ENCODE measurements at places on chromosomes 3 and 15.

DNA sequence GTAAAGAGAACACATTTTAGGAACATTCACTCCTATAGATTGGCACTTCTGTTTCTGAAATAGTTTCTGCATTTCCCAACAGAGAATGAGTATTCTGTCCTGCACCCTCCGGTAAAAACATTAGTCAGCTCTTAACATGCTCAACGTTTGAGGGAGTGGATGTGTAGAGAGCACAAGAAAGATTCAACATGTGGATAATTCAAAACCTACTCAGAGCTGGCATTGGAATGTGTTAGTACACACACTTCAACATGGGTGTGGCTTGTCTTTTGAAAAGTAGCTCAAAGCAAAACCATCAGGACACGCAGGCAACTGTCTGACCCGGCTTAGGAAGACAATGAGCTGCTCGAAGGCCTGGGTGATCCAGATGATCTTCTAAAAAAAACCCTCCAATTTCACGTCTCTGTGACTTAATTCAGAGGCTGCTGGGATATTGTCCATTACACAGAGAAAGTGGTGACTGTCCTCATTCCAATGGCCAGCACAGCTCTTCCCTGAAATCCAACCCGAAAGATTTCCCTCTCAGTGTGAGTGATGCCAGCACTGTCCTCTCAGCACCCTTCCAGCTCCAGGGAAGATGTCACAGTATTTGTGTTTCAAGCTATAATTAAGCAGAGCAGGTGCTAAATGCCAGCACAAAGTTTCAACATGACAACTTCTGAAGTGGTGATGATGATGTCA is 18.1 kb downstream of the FBN1 start:
- DNase-seq, result no peak

DNA sequence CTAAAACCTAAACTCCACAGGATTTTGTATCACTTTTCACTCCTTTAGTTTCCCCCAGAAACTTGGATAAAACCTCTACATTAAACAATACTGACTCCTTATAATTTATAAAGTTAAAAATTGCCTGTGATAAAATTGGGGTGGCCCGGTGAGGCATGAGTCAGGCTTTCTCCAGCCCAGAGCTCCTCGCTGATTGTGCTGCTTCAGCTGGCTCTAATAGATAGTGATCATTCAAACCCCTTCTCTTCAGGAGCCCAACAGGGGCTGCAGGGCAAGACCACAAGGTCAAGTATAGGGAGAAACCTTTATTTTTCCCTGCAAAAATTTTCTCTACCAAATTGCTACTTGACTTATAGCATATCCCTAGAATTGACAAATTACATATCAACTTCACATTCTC is 308.2 kb downstream of the PLCL2 start:
- DNase-seq, result no peak

DNA sequence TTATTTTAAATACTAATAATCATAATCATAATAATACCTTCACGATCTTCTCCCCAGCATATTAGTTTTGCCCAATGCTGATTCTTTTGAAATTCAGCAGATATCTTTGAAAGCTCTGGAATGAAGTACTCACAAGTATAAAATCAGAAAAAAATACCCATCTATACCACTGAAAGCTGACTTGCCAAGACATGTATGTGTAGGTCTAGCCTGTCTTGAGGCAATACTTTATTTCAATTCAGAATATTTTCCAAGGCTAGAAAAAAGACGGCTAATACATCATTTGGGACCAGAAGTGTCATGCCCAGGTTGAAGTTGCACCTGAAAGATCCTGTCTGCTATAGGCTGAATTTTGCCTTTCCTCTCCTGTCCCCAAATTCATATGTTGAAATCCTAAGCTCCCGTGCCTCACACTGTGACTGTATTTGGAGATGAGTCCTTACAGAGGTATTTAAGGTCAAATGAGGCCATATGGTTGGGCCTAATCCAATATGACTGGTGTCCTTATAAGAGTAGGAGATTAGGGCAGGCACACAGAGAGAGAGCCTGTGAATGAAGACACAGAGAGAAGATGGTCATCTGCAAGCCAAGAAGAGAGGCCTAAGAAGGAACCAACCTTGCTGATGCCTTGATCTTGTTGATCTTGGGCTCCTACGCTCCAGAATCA is 255.9 kb upstream of the CMC1 start:
- DNase-seq, result no peak

DNA sequence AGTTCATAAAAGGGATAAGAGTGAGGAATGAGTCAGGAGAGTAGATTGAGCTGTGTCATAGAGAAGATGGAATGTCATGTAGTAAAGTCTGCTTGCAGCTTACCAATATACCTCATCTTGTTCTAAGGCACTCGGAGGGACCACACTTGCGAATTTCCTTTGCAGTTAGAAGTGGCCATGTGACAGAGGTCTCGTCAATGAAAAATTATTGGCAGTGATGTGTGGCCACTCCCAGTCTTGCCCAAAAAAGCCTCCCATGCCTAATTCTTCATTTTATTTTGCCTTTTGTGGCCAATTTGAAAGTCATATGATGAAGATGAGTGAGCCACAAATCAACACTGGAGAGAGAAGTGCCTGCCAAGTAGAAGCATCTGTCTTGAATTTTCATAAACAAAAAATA is 465.6 kb upstream of the ZNF385D start:
- no peak for DNase-seq

- no peak for DNase-seq
Observed at GRCh38 chr15:31374489-31374888, 47.9 kb downstream of the KLF13 start.

GRCh38 chr3:194738254-194739093 is 52.8 kb downstream of the FAM43A start:
- no peak for DNase-seq

DNA sequence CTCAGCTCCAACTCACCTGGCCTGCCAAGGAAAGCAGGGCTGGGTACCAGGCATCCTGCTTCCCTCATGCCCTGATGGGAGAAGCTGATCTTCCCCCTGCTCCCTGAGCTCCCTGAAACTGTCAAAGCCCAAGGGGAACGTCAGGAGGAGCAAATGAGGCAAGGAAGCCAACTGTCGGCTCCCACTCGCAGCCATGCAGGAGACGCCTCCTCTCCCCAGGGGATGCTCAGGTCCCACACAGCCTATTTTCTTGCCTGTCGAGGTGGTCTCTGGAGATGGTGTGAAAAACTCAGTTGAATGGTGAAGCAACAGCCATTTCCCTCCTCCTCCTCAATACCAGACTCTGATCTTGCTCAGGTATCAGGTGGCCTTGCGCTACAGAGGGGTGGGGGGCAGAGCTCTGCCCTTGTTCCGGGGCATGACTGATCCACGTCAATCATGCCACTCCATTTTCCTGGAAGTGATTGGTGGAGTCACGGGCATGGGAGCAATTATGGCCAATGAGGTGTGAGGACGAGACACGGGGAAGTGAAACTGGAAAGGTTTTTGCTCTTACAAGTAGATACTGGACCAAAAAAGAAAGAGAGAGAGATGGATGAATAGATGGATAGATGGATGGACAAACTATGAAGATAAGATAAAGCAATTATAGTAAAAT is 58.2 kb downstream of the SLC6A1 start:
- peak; percentile 8 for DNase-seq

GRCh38 chr15:65004993-65005392 is 15.3 kb upstream of the SPG21 start:
- DNase-seq, result no peak

- no peak for DNase-seq
Observed at GRCh38 chr15:97944724-97945123, 15.8 kb upstream of the ARRDC4 start.

DNA sequence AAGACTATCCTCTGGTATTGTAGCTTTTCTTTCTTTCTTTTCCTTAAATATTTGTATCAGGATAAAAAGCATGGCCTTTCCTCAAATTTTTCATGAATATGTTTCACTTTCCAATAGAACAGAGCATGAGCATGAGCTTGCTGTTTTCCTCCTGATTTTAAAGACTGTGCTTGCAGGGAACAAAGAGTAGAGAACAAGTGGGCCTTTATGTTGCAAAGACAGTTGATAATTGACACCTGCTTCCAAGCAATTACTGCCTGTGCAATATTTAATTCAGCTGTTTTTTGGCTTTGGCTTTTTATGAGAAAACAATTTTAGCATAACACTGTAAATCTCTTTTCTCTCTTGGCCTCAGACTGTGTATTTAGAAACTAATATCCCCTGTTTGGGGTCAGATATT is 263.6 kb upstream of the AZI2 start:
- no peak for DNase-seq

DNA sequence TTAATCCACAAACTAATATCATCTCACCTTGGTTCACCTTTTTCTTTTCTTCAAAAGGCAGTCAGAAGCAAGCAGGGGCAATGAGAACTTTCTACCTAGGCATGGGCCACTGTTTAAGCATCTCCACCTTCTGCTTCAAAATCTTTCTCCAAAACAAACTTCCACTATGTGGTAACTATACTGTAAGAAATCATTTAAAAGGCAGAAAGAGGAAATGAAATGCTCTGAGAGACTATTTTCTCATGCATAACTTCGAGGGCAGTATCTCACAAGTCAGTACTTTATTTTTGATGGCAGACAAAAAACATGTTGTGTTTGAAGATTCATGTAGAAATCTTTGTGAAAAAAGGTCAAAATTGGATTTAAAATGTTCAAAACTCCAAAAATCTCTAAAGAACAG is 419.7 kb downstream of the ZBTB20 start:
- peak; percentile 16 for DNase-seq

- DNase-seq, result peak; percentile 72
Observed at GRCh38 chr3:39208463-39209055, 16.2 kb upstream of the XIRP1 start.

GRCh38 chr15:87896936-87897335 is 359.6 kb downstream of the NTRK3 start:
- no peak for DNase-seq

- no peak for DNase-seq
Observed at GRCh38 chr15:41915255-41915994, 21.6 kb upstream of the SPTBN5 start.

DNA sequence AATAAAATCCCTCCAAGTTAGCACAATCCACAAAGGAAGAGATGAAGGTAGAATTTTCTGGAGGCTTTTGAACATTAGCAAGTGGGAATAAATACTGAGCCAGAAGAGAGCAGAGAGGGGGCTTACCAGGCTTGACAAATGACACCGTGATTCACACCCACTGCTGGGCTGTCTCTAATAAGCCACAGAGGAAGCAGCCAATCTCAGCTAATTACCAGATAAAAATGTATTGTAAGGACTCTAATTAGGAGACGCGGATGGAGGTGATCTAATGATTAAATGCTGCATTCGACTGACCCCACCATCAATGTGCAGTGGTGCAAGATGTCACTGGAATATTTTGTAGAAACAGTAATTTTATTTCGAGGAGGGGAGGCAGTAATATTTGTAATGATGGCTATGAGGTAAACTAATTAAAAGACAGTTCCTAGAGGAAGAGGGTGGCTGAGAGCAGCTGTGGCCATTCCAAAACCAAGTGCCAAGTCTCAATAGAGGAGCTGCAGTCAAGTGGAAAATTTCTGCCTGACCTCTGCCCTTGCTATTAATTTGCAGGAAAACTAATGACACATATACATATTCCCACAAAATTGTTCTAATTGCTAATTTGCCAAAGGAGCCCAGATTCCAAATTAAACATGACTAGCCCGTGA is 602.2 kb downstream of the FOXP1 start:
- DNase-seq, result no peak

- DNase-seq, result no peak
Observed at GRCh38 chr3:114221165-114221880, 16.1 kb downstream of the ZNF80 start.

GRCh38 chr3:188486126-188486525 is 332.2 kb downstream of the LPP start:
- no peak for DNase-seq

DNA sequence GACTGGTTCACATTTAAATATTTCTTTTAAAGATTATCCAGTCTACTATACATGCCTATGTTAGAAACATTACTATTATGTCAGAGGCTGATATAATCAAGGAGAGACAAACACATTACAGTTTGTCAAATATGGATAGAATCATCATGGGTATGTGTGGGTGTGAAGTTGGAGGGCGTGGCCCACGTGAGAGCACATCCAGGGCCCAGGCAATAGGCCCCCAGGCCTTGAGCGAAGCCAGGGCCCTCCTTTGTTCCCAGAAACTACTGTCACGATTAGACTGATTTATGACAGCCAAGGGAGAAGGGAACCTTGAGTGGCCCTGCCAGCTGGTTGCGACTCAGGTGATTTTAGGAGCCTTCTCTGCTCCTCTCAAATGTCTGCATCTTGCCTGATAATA is 26.9 kb upstream of the LDHAL6B start:
- no peak for DNase-seq

- peak; percentile 26 for DNase-seq
Observed at GRCh38 chr3:143998266-143998665, 26.6 kb downstream of the DIPK2A start.

- DNase-seq, result no peak
Observed at GRCh38 chr3:11077466-11077865, 76.8 kb upstream of the HRH1 start.

- no peak for DNase-seq
Observed at GRCh38 chr3:50003824-50004223, 63.9 kb downstream of the RBM6 start.

- no peak for DNase-seq
Observed at GRCh38 chr3:24641628-24642027, 147.0 kb upstream of the THRB start.

GRCh38 chr3:189911001-189911400 is 209.7 kb downstream of the P3H2 start:
- DNase-seq, result no peak

GRCh38 chr15:55289011-55289745 is 435 bp downstream of the RAB27A start:
- no peak for DNase-seq

GRCh38 chr15:45594835-45595530 is 7.8 kb downstream of the BLOC1S6 start:
- no peak for DNase-seq

DNA sequence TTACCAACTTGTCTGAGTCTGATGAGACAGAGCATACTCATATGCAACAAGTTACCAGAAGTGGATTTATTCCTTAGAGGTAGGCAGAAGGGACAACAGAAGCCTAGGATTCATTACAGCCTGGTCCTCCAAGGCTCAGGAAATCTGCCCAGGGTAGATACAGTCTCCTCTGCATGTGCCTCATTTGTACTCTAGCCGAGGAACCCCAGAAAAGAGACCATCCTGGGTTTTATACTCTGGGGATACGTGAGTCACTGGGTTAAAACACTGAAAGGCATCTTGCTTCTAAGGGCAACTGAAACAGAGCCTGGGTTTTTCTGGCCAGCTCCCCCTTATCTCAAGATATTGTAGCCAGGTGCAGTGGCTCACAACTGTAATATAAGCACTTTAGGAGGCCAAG is 45.6 kb downstream of the TLNRD1 start:
- no peak for DNase-seq

GRCh38 chr3:11221818-11222415 is 50.3 kb upstream of the ATG7 start:
- no peak for DNase-seq

- peak; percentile 29 for DNase-seq
Observed at GRCh38 chr3:55746808-55747413, 259.8 kb upstream of the WNT5A start.

GRCh38 chr3:38005076-38006020 is 14.8 kb downstream of the VILL start:
- no peak for DNase-seq

DNA sequence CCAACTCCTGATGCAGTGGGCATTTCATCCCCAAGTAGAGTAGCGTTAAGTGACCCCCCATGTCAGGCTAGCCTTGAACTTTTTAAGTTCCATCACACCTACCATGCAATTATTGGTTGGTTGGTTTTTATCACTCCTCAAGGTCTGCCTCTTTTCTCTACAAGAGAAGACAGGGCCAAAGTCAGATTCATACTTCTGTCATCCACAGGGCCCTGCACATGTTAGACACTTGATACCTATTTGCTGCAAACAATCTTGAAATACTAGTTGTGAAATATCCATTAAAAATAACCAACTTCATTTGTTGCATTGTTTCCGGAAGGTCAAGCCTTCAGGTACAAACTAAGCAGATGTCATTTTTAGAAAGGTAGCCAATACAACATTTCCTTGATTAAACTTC is 1.2 kb downstream of the CMSS1 start:
- DNase-seq, result no peak
